ENCODE measurements at places on chromosomes 2 and 18.

DNA sequence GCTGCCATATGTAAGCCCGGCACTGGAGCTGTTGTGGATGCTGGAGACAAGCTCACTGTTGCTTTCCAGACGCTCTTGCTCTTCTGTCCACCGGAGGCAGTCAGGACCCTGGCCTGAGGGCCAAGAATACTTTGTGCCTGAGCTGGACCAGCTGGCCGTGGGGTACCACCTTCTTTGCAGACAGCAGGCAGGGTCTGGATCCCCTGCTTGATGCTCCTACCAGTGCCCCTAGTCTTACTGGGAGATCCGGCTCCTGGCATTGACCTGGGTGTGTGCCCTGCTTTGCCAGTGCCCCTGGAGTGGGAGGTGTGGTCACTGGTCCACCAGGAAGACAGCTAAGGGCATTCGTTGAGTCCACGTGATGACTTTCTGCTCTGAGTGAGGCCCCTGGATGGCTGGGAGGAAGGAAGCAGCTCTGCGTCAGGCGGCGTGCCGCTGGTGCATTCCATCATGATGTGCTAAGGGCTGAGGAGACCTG lies 59.3 kb downstream of the LRRFIP1 start:
- DNase-seq = no peak

- DNase-seq = no peak
Observed at GRCh38 chr18:41096504-41096903, 858.5 kb upstream of the PIK3C3 start.

DNA sequence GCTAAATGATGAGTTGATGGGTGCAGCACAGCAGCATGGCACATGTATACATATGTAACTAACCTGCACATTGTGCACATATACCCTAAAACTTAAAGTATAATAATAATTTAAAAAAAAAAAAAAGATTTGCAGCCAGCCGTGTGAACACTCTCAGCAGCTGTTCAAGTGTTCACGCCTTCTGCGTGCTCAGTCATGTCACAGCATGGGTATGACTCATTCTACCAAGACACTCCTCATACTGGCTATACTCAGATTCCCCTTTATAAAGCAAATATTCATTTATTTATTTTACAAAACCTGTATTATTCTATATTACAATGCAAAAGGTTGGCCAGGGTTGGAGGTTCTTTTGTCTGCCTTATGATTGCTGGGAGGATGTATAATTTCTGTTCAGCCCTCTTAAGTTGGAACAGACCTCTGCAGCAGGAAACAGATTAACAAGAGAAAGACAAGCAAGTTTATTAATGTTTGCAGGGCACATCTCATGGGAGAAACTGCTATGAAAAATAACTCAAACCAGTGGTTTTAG lies 1230.6 kb upstream of the CHAC2 start:
- DNase-seq = no peak

- DNase-seq = no peak
Observed at GRCh38 chr2:9961013-9961412, 9.5 kb downstream of the GRHL1 start.

GRCh38 chr2:37619959-37620300 lies 51.5 kb downstream of the CDC42EP3 start:
- no peak for DNase-seq

DNA sequence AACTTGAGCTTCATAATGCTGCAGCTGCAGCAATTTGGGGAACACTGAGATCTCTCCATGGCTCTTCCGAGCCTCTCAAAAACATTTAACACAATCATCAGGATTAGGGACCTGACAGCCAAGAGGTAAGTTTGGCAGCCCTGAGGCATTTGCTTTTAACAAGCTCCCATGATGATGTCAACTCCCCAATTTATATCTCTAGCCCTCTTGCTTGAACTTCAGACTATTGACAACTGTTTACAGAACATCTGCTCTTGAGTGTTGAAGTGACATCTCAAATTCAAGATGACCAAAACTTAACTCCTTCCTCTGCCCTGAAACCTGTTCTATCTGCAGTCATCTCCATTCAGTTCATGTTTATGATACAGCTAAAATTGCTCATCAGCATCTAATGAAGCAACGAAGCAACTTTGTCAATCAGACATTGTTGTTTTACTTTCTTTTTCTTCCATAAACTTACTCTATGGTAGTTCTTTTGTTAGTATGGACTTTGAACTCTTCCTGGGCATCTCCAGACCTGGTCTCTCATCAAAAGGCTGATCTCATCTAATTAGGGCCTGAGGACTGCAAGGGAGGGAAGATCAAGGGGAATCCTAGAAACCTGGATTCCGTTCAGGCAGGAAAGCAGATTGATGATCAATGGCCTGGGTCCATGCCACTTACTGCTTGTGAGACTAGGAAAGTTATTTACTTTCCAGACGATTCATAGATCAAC lies 48.1 kb downstream of the SEMA4F start:
- no peak for DNase-seq

DNA sequence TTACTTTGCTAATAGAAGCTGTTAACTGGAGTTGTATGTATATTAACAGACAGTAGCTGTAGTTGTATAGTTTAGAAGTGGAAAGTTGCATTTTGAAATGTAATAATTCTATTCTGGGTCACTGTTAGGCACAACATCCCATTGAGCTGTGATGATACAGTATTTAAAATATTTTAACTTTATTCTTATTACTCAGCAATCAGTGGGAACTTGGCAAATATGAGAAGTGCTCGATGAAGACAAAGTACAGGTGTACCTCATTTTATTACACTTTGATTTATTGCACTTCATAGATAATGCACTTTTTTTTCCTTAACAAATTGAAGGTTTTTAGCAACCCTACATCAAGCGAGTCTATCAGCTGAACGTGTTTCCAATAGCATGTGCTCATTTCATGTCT lies 8.6 kb downstream of the DNAJC10 start:
- DNase-seq = no peak

- DNase-seq = no peak
Observed at GRCh38 chr2:70708376-70709199, 59.4 kb downstream of the ADD2 start.

DNA sequence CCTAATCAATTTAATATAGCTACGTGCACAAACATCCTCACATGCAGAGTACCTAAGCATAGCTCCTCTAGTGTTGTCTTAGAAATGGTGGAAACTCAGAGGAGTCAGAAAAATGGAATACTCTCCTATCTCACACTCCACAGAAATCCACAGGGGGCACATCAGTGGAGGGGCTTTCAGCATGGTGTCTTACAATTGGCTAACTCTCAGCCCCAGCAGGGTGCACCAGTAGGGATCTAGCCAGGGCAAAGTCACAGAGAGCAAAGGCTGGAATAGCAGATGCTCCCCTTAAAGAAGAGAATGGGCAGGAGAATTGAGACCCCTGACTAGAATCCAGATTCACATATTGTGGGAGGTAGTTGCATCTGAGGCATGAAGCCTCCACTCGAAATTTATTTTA lies 135.7 kb downstream of the MAIP1 start:
- no peak for DNase-seq

GRCh38 chr2:237466211-237466610 lies 20.8 kb upstream of the MLPH start:
- DNase-seq = no peak

GRCh38 chr2:235458839-235459273 lies 35.0 kb upstream of the AGAP1 start:
- no peak for DNase-seq

GRCh38 chr18:38464024-38464423 lies 898.4 kb upstream of the CELF4 start:
- DNase-seq = no peak

- DNase-seq = no peak
Observed at GRCh38 chr2:207929923-207930322, 95.4 kb downstream of the PLEKHM3 start.

DNA sequence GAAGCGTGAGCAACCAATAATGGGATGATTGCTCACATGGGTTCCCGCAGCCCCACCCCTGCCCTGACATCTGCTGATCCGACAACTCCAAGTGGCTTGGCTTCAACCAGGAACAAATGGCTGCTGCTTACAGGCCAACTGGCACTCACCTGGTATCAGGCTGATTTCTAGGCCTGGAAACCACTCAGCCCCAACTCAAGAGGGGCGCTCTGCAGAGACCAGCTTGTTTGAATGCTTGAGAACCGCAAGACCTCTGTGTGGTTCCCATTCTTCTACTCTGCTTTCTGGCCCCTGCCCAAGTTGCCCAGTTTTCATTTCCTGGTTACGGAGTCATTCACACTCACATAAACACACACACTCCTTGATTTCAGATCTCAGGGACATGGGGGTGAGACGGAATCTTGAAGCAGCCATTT lies 52.0 kb downstream of the TNP1 start:
- no peak for DNase-seq

GRCh38 chr2:12251749-12252148 lies 465.0 kb upstream of the TRIB2 start:
- DNase-seq = no peak

DNA sequence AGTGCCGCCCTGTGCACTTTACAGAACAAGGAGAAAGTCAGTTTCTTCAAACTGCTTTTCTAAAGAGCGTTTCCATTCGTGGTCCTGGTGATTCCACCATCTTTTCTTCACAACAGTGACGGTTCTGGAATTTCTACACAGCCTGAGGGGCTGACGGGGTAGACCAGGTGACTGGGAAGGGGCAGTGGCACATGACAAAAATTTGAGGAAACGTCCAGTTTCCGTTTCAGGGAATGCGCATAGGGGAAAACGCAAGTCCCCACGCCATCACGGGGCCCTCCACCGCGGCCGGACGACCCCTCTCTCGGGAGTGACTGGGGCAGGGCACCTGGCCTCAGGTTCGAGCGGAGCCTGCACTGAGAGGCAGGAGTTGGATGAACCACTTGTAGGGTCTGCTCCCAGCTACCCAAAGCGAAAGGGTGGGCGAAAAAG lies 980 bp upstream of the SPTBN1 start:
- DNase-seq = no peak

- DNase-seq = no peak
Observed at GRCh38 chr2:109444916-109445315, 168.8 kb downstream of the SEPTIN10 start.

- DNase-seq = no peak
Observed at GRCh38 chr18:63284173-63284799, 35.3 kb downstream of the BCL2 start.

GRCh38 chr2:101238930-101239759 lies 13.5 kb upstream of the CNOT11 start:
- no peak for DNase-seq

- no peak for DNase-seq
Observed at GRCh38 chr18:40670668-40671375, 1284.2 kb upstream of the PIK3C3 start.

- DNase-seq = no peak
Observed at GRCh38 chr2:112699984-112700667, 20.7 kb upstream of the NT5DC4 start.

GRCh38 chr2:65264821-65265670 lies 37.4 kb downstream of the ACTR2 start:
- peak; percentile 42 for DNase-seq

GRCh38 chr2:241760301-241760771 lies 16.3 kb upstream of the GAL3ST2 start:
- no peak for DNase-seq

DNA sequence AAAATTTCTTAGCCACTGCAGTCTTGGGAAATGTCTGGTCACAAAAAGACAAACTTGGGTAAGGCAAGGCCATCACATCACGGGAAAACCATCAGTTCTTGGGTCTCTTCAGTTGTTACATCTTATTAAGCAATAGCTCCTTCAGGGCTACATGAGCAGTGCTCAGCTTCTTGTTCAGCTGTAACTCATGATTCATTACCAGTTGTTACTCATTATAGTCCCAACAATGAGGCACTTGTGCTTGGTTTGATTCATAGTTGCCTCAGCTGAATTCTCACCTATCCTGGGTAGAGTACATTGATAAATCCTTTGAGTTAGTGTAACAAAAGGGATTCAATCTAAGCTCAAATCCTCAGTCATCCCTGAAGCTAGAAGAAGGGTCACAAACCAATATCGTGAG lies 102.4 kb upstream of the DCC start:
- DNase-seq = no peak

DNA sequence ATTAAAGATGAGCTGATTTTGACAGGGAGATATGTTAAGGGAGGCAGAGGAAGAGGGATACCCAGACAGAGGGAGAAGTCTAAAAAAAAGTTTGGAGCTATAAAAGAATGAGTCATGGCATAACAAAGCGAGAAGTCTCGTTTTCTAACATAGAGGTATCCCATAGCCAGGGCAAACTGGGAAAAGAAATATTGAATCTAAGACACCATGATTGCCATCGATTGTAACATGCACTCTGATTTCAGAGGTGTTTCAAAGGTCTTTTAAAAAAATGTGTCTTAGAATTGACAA lies 110.7 kb downstream of the MDH1 start:
- no peak for DNase-seq

GRCh38 chr2:225052703-225053102 lies 10.4 kb upstream of the DOCK10 start:
- peak; percentile 63 for DNase-seq

- no peak for DNase-seq
Observed at GRCh38 chr2:20637147-20637546, 13.8 kb downstream of the HS1BP3 start.

- DNase-seq = no peak
Observed at GRCh38 chr2:187774551-187775071, 220.4 kb upstream of the TFPI start.

DNA sequence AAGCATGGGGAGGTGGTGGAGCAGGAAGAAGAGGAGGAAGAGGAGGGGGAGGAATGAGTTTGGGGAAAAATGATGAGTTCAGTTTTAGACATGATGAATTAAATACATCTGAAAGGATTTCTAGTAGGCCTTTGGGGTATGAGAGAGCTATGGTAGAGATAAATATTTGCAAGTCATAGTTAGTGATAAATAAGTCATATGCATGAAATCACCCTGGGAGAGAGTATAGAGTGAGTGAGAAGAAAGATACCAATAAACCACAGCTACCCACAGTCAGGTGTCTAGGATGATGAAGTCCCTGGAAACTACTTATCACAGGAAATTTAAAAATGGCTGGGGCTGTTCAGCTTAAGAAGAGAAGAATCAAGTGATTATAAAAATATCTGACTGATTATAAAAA lies 240.5 kb downstream of the RDH14 start:
- DNase-seq = no peak

DNA sequence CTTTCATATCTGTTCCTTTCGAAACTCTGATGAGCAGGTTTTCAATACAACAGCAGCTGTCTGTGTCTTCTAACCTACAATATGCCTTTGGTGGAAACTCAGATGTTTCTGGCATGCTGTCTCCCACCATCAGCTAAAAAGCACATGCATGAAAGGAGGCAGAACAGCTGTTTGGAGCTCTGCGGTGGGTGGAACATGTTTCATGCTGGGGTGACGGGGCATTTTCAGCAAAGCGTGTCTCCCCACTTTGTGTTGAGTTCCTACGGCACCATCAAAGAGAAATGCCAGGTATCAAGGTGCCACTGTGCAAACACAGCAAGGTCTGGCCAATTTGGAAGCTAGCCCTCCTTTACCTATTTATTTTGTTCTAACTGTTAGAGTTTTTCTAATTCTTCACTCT lies 290.1 kb downstream of the CLIP4 start:
- DNase-seq = no peak

- DNase-seq = no peak
Observed at GRCh38 chr2:76296438-76296837, 585.7 kb upstream of the GCFC2 start.

- no peak for DNase-seq
Observed at GRCh38 chr2:56107502-56108220, 76.1 kb upstream of the CCDC85A start.

Measured in immature natural killer cell (primary cell).